ENCODE measurements at places on chromosomes 2 and 18.

- DNase-seq = no peak
Measured at GRCh38 chr2:160963957-160964356, 196.3 kb upstream of the TANK start.

- DNase-seq = no peak
Measured at GRCh38 chr2:239498981-239499634, 98.3 kb upstream of the HDAC4 start.

DNA sequence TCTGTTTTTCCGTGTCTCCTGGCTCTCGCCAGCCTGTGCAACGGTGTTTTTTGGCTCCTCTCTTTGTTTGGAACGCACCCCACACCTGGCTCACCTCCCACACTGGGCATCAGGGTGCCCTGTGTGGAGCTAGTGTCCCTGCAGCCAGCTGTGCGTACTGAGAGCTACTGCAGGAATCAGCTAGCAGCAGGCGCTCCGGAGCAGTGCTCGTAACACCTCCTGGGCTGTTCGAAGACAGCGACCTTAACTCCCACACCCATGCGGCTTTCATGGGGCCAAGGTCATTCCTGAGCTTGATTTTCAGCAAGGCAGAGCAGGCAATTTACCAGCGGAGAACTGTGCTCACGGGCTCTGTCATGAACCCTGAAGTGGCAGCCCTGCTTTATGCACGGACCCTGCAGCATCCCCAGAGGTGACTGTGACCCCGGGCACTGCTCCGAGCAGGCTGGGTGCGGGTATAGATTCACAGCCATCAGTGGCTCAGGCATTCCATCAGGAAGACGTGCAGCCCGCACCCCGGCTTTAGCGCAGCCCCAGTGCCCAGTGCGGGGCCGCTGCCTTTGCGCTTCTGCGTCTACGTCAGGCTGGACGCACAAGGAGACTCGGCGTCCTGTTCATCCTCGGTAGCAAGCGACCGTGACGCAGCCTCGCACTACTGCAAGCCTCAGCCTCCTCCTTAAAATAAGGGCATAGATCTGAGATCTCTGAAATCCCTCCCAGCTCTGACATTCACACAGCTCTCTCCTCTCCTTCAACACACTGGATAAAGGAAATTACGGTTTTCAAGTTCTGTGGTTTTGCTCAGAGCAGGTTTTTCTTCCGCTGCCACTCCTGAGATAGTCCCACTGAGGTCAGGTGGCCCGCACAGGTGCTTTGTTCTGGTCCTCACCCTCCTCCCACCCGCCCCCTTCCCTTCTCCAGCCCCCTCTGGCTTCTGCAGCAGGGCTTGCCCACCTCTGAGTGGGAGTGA lies 58.2 kb downstream of the ADI1 start:
- no peak for DNase-seq

- no peak for DNase-seq
Measured at GRCh38 chr2:185318271-185318724, 420.3 kb upstream of the FSIP2 start.

Data from stimulated activated CD8-positive, alpha-beta memory T cell treated with anti-CD3 and anti-CD28 coated beads, Interleukin-7, amount 100 ng/mL, for 1 hour (primary cell).